ENCODE measurements at places on chromosomes 6 and 20.

- no peak for DNase-seq
These were observed 73.1 kb downstream of the NDUFAF5 start for GRCh38 chr20:13857961-13858360.

GRCh38 chr20:41702647-41703046, 84.5 kb upstream of the CHD6 start:
- DNase-seq = no peak

- DNase-seq = no peak
These were observed 31.5 kb upstream of the ADTRP start for GRCh38 chr6:11810039-11810541.

- no peak for DNase-seq
These were observed 110.6 kb downstream of the PREX1 start for GRCh38 chr20:48717095-48717672.

- DNase-seq = no peak
These were observed 75.1 kb upstream of the MAP7 start for GRCh38 chr6:136625293-136625692.

DNA sequence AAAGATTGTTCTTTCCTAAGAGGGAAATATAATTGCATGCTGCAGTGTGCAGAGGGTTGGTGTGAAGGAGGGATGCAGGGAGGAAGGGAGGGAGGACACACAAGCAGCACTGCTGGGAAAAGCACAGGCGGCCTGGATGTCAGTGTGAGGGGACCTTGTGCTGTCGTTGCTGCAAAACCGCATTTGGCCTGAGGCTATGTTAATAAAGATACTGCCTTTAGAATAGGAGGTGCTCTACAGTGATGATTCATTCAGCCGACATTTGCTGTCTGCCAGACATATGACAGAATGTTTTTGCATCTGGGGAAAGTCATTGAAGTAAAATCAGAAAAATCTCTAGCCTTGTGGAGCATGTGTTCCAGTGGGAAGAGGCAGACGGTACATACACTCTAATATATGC, 50.5 kb upstream of the TRIM26 start:
- DNase-seq = no peak

Data from stimulated activated CD4-positive, alpha-beta T cell treated with anti-CD3 and anti-CD28 coated beads, Interleukin-15, amount 100 ng/mL, for 1 hour (primary cell).